Activated T-helper 1 cell treated with Interleukin-2 at 50 U/mL for 16 hours (primary cell): ENCODE measurements at places on chromosomes 11 and 22.

- peak; percentile 51 for DNase-seq
These were observed at the start of gene ESAM for GRCh38 chr11:124762105-124762623. Gene ESAM (minus strand): TSS chr11:124762290. CDS start chr11:124762154, 136 bp downstream.

GRCh38 chr22:49230194-49230577 is 597.5 kb downstream of the BRD1 start:
- DNase-seq: no peak

DNA sequence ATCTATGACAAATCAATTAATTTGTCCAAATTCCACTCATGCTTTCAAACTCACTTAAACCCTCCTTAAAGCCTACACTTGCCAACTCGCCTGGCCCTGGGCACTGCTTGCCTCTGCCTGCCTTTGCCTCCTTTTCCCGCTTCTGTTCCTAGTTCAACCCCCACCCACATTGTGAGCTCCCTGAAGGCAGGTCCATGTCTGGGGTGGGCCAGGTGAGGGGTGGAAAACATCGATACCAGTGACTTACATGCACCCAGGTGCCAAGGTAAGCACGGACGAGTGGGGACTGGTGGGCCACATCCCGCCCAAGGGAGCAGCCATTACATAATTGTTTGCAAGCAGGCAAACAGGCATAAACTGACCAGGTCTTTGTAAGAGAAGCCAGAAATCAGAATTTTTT is 146.2 kb downstream of the ST3GAL4 start:
- no peak for DNase-seq

GRCh38 chr22:49983148-49984042 is 22.8 kb downstream of the PIM3 start:
- DNase-seq: no peak

- no peak for DNase-seq
These were observed 15.8 kb upstream of the CARS1 start for GRCh38 chr11:3073029-3073435.

DNA sequence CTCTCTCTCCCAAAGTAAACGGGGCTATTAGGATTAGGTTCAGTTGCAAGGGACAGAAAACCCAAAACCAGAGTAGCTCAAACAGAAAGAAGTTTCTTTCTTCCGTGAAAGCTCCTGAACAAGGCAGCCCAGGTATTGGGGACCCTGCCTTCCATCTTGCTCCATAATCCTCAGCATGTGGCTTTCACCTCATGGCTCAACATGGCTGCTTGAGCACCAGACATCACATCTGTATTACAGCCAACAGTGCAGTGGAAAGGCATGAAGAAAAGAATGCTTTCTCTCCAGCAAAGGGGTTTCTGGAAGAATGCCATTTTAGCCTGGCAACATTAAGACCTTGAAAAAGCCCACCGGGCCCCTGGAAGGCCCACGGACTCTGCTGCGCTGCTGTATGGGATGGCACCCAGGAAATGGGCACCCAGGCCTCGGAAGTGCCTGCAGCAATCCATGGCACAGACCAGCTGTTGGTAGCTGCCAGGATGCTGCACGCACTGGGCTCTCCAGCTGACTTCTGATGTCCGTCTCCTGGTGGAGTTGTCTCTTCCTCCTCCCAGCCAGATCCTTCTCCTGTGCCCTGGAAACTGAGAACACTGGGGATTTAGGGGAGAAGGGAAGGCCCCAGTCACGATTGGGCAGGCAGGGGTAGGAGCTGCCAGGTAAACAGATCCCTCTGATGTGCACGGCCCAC is 22.6 kb downstream of the PDGFB start:
- DNase-seq: no peak

DNA sequence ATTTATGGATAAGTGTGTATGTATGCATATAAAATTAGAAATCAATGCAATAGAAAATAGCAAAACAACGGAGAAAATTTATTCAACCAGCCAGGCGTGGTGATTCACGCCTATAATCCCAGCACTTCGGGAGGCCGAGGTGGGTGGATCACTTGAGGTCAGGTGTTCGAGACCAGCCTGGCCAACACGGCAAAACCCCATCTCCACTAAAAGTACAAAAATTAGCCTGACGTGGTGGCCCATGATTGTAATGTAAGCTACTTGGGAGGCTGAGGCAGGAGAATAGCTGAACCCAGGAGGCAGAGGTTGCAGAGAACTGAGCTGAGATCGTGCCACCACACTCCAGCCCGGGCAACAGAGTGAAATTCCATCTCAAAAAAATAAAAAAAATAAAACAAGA is 5.5 kb downstream of the KRTAP5-6 start:
- DNase-seq: no peak

GRCh38 chr11:27386181-27386845 is 23.3 kb upstream of the CCDC34 start:
- no peak for DNase-seq

DNA sequence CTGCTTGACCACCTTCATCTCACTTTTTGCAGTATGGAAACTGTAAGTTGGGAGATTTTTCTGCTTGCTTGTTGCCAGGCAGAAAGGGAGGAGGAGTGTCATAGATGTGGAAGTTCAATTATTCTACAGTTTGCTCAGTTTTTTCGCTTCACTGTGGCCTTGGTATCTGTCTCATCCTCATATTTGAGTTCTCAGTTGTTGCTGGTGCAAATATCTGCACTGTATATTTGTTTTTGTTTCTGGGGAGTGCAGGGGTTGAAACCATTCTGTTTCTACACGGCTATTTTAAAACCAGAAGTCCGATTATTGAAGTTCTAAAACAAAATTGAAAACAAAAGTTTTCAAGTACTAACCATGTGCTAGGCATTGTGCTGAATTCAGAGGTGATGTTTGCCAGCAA is 153.4 kb downstream of the JRKL start:
- no peak for DNase-seq

GRCh38 chr22:30045494-30045887 is 34.8 kb upstream of the HORMAD2 start:
- DNase-seq: no peak

DNA sequence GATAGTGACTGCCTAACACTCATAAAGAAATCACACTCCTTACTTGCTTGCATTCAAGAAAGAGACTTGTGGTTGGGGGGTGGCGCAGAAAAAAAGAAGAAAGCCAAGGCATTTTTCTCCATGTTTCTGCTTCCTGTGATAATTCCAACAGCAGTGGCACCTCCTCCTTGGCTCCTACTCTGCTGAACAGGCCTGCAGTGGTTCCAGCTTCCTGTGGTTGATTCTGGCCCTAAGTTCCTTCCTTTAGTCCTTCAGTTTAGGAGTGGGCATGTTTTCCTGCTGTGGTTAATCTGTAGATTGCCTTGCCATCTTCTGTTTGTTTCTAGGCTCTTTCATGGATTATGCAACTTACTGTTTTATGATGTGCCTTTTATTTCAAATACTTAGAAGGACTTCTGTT is 940.4 kb downstream of the DLG2 start:
- no peak for DNase-seq
